ENCODE measurements at places on chromosomes 16 and 17.
A peak's percentile ranks its signal among the peaks of the same experiment; 100 is the strongest.

- DNase-seq = no peak
Measured at GRCh38 chr17:43482103-43483012, 1.4 kb upstream of the DHX8 start.

GRCh38 chr17:1597861-1598342 lies 30.7 kb downstream of the SLC43A2 start:
- DNase-seq = no peak

- no peak for DNase-seq
Measured at GRCh38 chr17:19646788-19647696, 1.5 kb upstream of the ALDH3A2 start.

DNA sequence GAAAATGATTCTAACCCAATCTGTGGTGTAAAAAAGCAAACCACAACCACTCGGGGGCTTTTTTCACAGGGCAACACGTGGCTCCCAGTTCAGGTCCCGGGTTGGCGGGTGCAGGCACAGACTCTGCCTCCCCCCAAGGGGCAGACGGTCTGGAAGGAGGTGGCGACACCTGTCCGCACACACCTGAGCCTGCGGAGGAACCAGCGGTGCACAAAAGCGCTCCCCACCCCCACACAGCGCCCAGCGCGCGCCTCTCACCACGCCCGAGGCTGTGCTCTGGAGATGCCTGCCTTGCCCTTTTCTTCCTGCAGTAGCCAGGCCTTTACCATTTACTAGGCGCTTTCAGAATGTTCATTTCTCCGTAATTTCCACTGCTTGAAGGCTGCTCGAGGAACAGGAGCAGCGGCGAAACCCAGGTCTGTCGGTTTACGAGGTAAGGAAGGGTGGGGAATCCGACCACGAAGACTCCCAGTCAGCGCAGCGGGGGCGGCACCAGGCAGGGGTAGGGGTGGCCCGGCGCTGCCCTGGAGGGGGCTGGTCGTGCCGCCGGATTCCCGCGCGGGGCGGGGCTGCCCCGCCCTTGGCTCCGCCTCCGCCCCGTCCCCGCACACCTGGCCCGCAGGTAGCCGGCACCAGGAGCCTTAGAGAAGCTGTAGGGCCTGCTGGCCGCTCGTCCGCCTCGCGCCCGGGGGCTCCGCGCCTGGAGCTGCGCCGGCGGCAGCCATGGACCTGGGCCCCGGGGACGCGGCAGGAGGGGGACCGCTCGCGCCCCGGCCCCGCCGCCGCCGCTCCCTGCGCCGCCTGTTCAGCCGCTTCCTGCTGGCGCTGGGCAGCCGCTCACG lies at the start of gene USP43:
Gene USP43, plus strand, starts transcription at position 608 of the 842 bp plus-strand sequence. Its CDS starts 116 bp downstream, at position 724.
- peak; percentile 10 for DNase-seq

DNA sequence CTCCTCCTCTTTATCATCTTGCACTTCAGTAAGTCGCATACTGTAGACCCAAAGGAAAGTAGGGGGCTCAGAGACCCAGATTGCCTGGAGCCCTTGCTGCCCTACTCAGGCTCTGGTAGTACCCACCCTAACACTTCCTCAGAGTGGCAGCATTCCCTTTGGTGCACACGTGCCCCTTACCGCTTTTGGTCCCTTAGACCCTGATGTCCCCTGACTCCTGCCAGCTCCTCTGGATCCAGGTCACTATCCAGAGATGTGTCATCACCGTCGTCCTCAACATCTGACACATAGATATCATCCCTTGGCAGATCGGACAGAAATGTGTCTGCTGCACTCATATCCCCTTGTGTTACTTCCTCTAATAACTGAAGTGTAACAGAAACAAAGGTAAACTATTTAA lies 5.4 kb upstream of the PSMC5 start:
- DNase-seq = no peak

DNA sequence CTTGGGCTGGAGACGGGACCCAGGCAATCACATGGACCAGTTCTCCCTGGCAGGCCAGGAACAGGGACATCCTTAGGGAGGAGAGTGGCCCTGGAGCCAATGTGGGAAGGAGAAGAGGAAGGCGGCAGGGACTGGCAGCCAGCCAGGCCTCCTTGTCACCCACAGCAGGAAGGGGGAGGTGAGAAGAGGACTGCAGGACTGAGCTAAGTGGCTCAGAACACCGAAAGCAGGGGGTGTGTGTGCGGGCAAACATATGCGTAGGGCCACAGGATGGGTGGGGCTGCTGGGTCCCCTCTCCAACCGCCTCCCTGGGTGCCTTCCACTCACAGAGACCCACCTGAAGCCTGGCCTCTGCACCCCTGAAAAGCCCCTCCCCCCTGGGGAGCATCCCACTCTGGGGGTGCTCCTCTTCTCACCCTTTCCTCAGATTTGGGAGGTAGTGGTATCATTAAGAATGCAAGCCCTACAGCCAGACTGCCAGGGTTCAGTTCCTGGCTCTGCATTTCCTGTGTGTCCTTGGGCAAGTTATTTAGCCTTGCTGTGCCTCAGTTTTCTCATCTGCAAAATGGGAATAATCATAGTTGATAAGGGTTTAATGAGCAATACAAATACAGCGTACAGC lies 8.1 kb downstream of the PNMT start:
- no peak for DNase-seq

GRCh38 chr16:65538976-65539375 lies 417.1 kb upstream of the CDH11 start:
- DNase-seq = no peak

GRCh38 chr17:63786971-63787711 lies 13.2 kb downstream of the DDX42 start:
- DNase-seq = no peak

GRCh38 chr17:72104863-72105234 lies 16.0 kb upstream of the SOX9 start:
- no peak for DNase-seq

- peak; percentile 42 for DNase-seq
Measured at GRCh38 chr16:58024486-58025350, 836 bp upstream of the MMP15 start.

- no peak for DNase-seq
Measured at GRCh38 chr16:5374184-5374583, 276.6 kb upstream of the EEF2KMT start.

GRCh38 chr17:48012654-48013053 lies 24.9 kb downstream of the COPZ2 start:
- DNase-seq = no peak

DNA sequence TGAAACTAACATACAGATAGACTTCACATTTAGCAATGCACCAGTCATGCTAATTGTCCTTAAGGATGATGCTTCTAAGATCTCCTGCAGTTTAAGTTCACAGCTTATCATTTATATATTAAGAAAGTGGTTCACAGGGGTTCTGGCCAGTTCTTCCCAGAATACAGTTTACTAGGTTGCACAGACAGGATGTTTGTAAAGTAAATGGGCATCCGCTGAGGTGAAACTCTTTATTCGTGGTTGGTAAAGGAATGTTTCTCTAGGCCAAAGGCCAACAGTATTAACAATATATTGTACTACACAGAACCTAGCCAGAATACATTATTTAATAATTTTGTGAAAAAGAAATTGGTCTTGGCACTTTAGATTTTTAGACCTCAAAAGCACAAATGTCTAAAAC lies 1427.3 kb downstream of the CDH8 start:
- no peak for DNase-seq

DNA sequence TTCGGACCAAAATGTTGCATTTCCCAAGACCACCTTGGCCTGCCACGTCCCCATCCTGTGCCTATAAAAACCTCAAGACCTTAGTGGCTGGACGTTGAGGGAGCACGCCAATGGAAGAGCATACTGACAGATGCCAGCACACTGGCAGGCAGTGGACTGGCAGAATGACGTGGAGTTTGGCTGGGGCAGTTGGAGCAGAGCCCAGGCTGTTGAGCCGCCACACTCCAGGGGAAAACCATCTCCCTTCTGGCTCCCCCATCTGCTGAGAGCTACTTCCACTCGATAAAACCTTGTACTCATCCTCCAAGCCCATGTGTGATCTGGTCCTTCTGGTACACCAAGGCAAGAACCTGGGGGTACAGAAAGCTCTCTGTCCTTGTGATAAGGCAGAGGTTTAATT lies 494.1 kb downstream of the CDH11 start:
- no peak for DNase-seq

DNA sequence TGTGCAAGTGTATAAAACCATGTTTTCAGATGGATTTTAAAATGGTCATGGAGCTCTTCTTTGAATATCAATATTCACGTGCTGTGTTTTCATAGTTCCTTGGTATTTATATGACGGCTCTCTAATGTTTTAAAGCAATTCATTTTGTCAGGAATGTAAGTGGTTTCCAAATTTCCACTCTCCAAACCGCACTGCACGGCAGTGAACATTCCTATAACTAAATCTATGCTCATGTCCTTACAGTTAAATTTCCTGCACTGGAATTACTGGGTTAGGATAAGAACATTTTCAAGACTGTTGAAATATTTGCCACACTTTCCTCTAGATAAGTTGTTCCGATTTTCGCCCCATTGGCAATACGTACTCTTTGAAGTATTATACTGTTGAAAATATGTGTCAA lies 398.9 kb downstream of the PMP22 start:
- DNase-seq = no peak

DNA sequence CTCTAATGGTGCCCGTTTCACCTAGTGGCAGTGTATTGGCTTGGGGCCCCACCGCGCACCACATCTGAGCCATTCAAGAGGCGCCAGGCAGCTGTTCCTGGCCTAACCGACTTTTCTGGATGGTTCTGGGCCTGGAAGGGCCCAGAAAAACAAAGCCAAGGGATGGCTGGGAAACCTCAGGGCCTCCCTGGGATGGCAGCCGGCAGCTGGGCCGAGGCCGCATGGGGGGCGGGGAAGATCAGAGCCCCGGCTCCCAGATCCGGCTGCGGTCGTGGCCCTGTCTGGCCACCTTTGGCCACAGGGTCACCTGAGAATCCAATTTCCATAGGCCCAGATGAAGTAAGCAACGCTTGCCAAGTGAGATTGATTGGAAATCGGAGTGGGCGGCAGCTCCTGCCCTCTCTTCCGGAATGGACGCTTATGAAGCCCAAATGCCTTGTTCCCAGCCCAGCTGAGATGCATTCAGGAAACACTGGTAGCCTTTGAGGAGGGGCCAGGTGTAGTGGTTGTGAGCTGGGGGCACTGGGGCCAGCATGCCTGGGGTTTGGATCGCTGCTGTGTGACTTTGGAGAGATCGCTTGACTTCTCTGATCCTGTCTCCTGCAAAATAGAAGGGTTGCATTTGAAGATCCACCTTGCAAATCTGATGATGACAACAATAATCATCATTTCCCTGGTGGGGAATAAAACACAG lies 163.8 kb upstream of the GSE1 start:
- DNase-seq = no peak

DNA sequence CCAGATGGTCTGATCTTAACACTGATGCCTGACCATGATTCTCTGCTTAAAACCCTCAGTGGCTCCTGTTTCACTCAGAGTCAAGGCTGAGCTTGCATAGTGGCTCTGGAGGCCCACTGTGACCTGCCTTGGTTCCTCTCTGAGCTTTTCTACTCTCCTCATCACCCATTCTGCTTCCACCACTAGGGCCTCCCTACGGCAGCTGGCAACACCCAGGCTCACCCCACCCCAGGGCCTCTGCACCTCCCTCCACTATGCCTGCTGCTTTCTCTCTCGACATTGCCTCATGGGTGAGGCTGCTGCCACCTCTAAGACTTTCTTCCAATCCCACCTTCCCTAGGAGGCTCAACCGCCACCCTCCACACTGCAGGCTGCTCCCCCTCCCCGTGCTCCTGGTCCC lies 127.6 kb downstream of the IRX3 start:
- DNase-seq = no peak

DNA sequence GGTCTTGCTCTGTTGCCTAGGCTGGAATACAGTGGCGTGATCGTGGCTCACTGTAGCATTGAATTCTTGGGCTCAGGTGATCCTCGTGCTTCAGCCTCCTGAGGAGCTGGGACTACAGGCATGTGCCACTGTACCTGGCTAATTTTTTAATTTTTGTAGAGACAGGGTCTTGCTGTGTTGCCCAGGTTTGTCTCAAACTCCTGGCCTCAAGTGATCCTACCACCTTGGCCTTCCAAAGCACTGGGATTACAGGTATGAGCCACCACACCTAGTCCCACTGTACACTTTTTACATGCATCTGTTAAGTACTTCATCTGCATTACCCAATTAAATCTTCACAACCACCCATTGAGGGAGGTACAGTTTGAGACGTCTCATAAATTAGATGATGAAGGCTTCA lies 12.4 kb downstream of the TNRC6A start:
- no peak for DNase-seq

- DNase-seq = no peak
Measured at GRCh38 chr16:11679250-11679649, 11.0 kb downstream of the SNN start.

Data from NCI-H774 (cell line).